ENCODE measurements at places on chromosomes 6 and 20.

DNA sequence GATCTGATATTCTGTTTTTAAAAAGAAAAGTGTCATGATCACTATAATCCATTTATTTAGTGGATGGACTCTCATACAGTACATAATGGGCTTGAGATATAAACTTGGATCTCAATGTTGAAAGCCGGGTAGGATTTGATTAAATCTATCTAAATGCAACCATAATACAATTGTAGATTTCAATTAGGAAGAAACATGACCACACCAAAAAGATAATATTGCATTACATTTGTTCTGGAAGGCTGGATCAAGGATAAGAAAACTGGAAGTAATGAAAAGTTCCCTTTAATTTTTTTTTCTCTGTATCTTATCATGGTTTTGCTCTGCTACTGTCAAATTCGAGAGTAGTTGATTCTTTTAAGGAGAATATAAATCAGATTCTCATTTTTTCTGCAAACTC, 51.3 kb upstream of the UFL1 start:
- DNase-seq: no peak

- DNase-seq: no peak
These were observed 508.1 kb upstream of the MAP3K7 start for GRCh38 chr6:91094806-91095475.

DNA sequence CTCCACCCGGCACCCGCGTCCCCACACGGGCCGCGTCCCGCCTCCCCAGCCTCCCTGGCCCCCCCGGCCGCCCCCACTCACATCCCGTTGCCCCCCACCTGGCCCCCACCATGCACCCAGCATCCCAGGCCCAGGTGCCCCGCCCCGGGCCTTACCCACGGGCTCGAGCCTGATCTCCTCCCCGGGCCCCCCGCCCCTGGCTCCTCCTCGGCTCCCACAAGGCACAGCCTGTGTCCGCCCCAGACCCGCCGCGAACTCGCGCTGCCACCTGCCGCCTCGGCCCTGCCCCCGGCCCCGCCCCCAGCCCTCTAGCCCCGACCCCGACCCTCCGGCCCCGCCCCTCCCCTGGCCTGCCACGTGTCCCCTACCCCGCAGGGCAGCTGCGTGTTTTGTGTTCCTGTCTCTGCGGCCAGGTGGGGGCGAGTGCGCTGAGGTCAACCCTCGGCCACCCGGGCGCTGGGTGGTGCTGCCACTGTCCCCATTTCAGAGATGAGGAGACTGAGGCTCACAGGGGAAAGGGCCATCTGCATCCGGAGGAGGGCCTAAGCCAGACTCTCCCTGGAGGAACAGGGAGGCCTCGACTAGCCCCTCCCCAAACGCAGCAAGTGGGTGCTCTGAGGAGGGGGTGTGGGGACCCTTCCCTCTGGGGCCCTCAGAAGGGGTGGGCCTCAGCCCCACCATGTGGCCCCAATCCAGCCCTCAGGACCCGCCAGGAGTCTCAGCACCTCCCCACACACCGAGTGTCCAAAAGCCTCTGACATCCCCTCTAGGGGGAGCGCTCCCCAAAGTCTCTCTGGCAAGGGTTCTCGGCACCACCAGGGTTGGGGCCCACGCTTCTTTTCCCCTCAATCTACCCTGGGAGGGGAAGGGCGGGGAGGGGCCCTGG, 99.8 kb downstream of the TAF4 start:
- DNase-seq: no peak

GRCh38 chr20:3731944-3732326, 550 bp upstream of the HSPA12B start:
- DNase-seq: no peak

DNA sequence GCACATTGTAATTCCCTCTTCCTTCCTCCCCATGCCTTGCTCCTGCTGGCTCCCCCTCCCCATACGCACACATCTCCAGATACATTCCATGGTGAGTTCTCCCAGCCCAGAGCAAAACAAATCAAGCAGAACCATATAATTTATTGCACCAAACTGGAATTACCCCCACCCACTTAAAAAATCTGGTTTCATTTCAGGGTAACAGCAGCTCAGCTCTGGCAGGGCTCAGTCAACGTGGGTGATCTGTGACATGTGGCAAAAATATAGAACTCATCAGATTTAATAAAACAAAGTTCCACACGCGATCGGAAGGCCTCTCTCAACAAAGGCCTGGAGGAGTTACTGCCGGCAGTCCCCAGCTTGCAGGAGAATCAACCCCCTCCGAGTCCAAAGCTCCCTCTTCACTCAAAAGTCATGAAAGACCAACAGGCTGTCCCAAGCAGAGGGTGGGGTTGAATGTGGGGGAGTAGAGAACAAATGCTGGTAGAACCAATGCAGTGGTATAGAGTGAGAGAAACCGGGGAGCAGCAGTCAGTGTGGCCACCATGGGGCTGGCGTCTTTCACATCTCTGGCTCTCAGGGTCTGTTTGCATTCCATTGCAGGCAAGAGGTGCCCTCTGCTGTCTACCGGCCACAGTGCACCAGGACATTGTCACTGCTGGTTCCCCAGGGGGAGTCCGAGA, 323.3 kb upstream of the NT5E start:
- DNase-seq: no peak

DNA sequence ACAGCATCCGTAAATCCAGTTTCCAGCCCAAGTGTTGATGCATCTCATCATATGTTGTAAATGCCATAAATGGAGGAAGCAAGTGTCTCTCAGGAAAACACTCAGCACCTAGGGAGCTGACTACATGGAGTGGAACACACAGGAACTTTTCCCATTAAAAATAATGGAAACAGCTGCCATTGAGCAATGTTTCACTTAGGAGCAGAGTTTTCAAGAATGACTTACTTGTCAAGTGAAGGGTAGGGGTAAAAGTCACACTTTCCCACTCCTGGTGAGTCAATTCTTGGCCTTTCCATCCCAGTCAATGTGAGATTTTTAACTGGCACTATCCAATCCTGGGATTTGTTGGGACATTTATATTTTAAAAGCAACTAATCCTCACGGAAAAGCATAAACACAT, 119.4 kb upstream of the ASF1A start:
- no peak for DNase-seq

GRCh38 chr6:90428514-90428913, 131.9 kb upstream of the BACH2 start:
- no peak for DNase-seq

DNA sequence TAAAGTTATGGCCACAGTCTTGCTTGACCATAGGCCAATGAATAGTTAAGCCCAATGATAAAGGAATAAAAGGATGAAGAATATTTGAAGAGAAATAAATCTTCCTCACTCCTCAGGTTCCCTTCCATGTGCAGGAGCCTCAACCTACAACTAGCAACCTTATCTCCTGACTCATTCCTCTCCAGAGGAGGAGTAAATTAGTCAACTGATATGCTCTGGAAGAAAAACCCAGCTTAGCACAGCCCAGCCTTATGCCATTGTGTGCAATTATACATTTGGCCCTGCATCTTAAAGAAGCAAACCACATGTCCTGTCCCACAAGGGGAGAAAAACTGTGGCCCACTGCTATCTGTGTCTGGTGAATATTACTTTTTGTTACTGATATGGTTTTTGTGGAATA, 82.1 kb downstream of the PHIP start:
- DNase-seq: no peak

- DNase-seq: no peak
These were observed 87.5 kb downstream of the SH3BGRL2 start for GRCh38 chr6:79718509-79719247.

GRCh38 chr6:107604549-107604948, 114.6 kb downstream of the SOBP start:
- DNase-seq: no peak

DNA sequence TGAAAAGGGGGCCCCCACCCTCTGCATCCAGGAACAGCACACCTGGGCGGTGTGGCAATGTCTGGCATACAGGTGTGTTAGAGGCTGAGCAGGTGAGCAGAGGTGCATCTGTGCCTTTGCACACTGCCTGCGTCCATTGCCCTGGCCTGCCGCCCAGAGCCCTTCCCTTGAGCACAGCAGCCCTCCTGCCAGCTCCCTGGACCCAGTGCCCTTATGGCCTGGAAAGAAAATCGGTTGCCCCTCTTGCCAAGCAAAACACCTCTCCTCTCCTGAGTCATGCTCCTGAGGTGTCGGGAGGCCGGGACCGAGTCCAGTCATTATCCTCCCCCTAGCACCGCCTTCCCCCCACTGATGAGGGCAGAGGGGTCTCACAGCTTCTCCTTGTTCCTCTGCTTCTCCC, 259.9 kb downstream of the SMOC2 start:
- no peak for DNase-seq

DNA sequence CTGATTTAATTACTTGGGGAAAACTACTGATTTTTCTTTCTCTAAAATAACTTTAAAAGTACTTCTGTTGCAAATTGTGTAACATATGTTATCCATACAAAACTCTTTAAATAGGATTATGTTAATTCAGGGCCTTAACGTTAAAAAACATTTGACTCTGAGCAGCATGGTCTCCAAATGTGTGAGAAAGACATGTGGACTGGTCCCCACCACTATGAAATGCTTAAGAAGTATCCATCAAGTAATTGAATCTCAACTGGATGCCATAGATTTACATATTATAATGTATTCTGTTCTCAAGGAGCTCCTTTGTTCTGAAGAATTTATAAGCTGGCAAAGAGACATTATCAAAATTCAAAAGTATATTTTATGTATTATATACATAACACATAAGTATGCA, 130.8 kb upstream of the HEY2 start:
- DNase-seq: no peak

GRCh38 chr20:58523971-58524315, 8.7 kb upstream of the APCDD1L start:
- DNase-seq: no peak

DNA sequence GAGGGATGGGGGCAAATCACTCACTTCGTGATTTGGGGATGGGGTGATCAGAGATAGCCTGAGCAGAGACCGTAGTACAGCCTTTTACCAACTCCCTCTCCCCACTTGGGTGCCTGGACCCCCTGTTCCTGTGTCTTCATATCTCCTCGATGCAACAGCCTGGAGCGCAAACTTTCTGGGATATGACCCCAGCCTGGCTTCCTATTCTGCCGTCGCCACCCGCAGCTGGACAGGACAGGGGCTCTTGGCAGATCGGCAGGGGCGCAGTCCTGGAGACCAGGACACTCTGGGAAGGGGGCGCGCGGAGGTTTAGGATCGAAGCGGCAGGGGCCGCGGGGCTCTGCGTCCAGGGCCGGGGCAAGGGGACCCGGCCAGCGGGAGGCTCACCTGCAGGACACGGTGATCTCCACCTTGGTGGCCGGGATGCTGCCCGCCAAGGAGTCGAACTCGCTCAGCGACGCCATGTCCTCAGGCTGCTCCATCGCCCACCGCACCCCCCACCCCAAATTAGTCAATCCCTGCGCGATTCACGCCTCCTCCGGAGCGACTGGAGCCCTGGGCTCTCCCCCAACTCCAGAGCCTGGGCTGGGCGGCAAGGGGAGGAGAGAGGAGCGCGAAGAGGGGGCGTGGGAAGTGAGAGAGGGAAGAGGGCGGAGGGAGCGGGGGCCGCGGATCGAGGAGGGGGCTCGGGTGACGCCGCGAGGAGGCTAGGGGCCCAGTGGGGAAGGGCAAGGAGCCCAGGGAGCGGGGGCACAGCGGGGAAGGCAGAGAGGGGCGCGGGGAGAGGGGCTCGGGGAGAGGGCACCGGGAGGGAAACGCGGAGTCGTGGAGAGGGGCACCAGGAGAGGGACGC, at the start of gene CPNE5:
TSS of gene CPNE5 (minus strand) at position 549 of the 853 bp plus-strand sequence. CDS start at position 482, 67 bp downstream.
- no peak for DNase-seq

- DNase-seq: peak; percentile 54
These were observed 20.7 kb upstream of the TRIM27 start for GRCh38 chr6:28944412-28944865.

DNA sequence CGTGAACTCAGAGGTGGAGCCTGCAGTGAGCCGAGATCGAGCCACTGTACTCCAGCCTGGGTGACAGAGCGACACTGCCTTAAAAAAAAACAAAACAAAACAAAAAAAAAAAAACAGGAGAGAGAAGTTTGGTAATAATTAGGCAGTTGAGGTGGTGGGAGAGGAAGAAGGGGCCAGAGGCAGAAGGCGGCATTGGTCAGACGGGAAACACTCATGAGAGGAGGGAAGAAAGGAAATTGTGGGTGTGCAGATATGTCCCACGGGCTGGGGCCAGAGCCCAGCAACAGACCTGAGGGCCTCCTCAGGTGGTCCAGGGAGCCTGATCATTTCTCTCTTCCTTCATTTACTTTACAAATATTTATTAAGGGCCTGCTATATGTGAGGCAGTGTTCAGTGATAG, 20.0 kb downstream of the SULF2 start:
- DNase-seq: no peak

GRCh38 chr6:170132011-170132521, 158.8 kb downstream of the DLL1 start:
- DNase-seq: no peak

GRCh38 chr6:39411001-39411400, 88.5 kb upstream of the KCNK16 start:
- no peak for DNase-seq

GRCh38 chr6:6891949-6892461, 215.8 kb upstream of the RREB1 start:
- DNase-seq: no peak

GRCh38 chr20:8972963-8973705, 95.8 kb upstream of the PLCB4 start:
- no peak for DNase-seq

- DNase-seq: no peak
These were observed 431 bp downstream of the LOC128125822 start for GRCh38 chr6:63572747-63573075.

- no peak for DNase-seq
These were observed 10.5 kb upstream of the PTGIS start for GRCh38 chr20:49578436-49578835.

DNA sequence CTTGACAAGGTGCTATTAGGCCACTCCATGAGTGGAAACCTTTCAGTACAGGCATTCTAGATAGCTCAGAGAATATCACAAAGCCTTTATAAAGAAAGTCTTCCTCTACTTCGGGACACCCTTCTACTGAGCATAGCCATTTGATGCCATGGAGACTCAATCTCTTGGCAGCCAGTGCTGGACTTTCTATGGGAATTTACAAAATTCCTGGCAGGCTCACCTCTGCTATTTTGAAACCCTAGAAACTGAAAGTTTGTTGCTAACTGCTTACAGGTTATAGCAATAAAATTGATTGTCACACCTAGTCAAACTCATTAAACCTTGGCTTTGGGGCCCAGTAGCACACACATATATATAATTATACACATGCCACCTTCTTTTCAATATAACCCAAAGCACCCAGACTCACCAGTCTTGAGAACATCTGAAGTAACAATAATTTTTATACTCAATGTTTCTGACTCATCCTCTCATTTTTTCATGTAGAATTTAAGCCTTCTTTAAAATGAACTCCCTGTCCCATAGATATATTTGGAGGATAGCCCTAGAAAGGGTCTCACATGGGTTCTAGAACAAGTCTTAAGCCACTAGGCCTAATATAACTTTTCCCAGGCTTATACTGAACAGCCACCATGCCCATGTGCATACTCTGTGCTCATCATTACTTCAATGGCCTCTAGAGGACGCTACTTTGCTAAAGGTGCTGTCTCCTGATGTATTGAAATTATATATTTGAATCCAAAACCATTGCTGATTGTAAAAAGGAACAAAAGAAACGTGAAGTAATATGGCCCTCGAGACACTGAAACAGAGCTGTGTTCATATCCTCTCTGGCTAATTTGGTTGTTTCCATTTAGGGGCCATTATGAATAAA, 368.1 kb upstream of the MARCKS start:
- no peak for DNase-seq

Data from stimulated activated CD4-positive, alpha-beta T cell treated with anti-CD3 and anti-CD28 coated beads, Interleukin-15, amount 100 ng/mL, for 48 hours (primary cell).